ENCODE measurements at places on chromosomes 5 and 9.

GRCh38 chr5:131973089-131973712 lies 27.7 kb upstream of the MEIKIN start:
- DNase-seq = no peak

DNA sequence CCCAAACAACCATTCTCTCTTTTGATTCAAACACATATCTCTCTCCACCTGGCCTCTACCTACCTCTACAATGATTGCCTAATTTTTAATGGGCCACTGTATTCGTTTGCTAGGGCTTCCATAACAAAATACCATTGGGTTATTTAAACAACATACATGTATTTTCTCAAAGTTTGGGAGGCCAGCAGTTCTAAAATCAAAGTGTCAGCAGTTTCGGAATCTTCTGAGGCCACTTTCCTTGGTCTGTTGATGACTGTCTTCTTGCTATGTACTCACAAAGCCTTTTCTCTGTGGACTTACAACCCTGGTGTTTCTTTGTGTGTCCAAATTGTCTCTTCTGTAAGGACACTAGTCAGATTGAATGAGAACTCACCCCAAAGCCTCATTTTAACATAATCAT lies 214.7 kb downstream of the BRINP1 start:
- DNase-seq = no peak

DNA sequence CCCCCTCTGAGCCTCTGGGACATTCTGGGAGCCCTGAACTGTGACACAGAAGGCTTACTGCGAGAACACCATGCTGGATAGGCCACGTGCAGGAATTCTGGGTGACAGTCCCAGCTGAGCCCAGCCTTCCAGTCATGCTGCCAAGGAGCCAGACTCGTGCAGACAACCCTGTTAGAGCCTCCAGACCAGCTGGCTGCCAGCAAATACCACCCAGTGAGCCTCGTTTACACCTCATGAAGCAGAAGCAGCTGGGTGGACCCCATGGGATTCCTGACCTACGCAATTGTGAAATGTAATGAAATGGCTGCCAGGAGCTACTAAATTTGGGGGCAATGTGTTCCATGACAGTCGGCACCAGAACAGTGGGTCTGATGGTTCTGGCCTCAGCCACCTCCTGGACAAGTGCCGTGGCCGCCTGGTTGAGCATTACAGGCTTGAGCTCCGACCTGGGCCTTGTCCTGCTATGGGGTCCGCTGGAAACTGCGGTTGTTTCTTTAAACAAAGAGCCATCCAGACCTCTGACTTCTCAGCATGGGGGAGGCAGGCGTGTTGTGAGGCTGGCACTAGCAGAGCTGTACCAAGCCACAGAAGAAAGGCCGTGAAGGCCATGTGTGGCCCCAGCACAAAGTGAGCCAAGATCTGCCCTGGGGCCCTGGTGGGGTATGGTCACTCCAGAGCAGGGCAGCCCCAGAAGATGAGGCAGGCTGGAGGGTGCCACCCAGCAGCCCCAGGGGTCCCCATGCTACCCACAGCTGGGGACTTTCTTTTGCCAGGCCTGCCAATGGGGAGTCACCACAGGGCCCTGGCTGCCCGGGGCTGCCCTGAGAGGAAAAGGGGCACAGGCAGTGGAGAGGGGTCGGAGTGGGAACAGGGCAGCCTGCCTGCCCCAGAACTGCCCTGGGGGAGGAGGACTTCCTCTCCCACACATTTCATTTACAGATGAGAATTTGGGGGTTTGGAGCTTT lies 19.3 kb upstream of the RXRA start:
- DNase-seq = no peak

DNA sequence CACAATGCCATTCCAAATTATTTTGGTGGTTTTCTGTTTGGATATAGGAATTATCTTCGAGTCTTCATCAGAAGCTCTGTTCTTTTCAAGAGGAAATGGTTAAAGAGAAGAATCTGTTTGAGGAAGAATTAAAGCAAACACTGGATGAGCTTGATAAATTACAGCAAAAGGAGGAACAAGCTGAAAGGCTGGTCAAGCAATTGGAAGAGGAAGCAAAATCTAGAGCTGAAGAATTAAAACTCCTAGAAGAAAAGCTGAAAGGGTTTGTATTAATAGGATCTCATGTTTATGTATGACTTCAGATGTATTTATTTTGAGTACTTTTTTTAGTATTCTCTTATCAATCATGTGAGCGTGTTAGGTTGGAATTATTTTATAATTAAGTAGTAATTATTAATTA lies 15.0 kb downstream of the HMMR start:
- no peak for DNase-seq

GRCh38 chr5:123721675-123722276 lies 209.8 kb downstream of the CSNK1G3 start:
- DNase-seq = no peak

DNA sequence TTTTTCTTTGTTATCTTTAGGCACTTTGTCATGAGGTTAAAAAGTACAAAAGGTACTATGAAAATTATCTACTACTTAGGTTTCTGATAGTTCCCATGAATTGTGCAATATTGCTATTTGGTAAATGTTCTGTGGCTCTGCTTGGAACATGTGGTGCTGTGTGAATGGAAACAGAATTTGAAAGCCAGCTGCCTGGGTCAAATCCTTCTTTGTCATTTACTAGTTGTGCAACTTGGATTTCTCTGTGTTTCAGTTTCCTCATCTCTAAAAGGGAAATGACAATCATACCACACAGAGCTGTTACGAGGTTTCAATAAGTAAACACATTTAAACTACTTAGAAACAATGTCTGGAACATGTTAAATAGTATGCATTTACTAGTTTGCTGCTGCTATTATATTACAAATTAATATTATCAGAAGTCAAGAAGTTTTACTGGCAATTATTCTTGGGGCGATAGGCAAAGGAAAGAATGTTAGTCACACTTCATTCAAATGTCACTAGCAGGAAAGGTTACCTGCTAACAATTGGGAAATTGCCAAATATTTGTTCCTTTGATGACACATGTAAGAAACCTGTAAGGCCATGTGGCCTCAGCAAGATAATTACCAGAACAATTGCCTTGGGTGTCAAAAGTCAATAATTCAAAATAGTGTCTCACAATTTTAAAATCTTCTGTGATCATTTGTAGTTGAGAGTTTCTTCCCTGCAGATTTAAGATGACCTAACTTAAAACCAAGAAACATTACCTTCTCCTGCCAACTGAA lies 184.8 kb downstream of the KIAA0825 start:
- DNase-seq = no peak

DNA sequence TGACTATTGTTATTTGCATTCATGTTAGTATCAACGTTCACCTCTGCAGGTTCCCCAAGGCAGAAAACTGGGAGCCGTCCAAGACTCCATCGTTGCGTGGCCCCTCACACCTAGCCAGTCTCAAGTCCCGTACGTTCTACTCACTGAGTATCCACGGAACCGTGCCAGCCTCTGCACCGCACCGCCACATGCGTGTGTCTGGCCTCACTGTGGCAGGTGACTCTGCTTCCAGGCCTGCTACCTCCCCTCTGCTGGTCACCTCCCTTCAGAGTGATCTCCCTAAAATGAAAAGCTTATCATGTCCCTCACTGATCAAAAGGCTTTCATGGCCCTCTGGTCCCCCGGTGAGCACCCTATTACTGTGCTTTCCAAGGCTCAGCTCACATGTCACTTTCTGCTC lies 108.1 kb downstream of the GABBR2 start:
- no peak for DNase-seq

GRCh38 chr9:37925786-37926736 lies 22.1 kb upstream of the SLC25A51 start:
- no peak for DNase-seq

DNA sequence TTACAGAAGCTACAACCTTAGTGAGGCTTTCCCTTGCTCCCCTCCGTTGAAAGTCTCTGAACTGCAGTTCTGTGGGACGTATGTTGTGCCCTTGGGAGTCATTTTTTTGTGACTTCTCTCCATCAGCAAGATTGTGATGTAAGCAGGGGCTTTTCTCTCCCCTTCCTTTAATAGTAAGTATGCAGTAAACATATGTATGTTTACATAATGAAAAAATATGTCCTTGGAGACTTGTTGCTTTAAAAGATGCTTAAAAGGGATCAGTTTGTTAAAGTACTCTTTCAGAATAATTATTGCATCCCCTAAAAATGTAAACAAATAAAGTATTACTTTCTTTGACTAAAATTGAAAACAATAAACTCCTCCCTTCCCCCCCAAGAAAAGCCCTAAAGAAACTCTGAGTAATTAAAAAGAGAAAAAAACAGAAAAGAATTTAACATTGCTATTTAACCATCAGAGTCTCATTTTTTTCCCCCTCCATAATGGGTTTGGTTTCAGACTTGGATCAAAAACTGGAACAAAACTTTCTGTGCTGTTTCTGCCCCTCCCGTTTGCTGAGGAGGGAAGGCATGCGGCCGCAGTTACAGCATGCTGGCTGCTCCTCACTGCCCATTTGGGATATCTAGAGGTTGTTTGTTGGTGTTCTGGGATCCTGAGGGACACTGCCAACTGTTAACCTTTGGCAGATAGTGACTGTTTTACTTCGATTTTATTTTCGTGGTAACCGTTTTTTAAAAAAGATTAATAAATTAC lies 40.2 kb downstream of the TRIO start:
- no peak for DNase-seq

- no peak for DNase-seq
Observed at GRCh38 chr5:77718934-77719610, 57.1 kb downstream of the TBCA start.

- DNase-seq = no peak
Observed at GRCh38 chr9:133581513-133582343, 27.5 kb downstream of the FAM163B start.

DNA sequence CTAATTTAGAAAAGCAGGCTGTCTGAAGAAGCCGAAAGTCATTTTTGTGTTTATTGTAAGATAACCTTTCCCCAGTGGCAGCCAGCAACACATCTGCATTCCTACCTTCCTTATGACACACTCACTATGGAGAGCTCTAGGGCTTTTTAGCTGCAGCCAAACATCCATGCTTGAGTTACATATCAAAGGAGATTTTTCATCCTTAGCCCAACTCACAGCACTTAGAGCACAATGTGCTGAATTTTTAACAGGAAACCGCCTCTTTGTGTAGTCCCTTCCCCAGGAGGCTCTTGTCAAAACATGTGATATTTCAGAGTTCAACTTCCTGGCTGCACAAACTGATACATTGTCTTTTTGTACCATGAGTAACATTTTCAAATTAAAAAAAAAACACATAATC lies 379.2 kb downstream of the CTNND2 start:
- DNase-seq = no peak

- DNase-seq = no peak
Observed at GRCh38 chr5:138258704-138259292, 15.6 kb downstream of the GFRA3 start.

DNA sequence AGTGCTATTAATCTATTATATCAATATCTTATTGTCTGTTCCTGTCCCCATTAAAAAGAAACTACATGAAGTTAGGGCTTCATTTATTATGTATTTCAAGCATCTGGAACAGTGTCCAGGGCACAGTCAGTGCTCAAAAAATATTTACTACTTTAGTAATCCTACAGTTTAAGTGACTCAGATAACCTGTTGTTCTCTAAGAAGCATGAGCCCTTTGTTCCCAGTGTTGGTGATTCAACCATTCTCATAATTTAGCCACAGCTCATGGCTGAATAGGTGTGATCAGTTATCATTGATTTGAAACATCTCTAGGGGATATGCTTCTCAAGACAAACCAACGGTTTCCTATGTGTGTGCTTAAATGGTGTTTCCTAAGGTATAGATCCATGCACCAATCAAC lies 292.7 kb downstream of the TMEM167A start:
- no peak for DNase-seq

- DNase-seq = no peak
Observed at GRCh38 chr9:137744632-137745183, 125.9 kb downstream of the EHMT1 start.

- DNase-seq = no peak
Observed at GRCh38 chr9:126415741-126416370, 89.2 kb downstream of the MVB12B start.

- DNase-seq = no peak
Observed at GRCh38 chr5:74352256-74352655, 288.3 kb downstream of the ENC1 start.

GRCh38 chr5:157100140-157100679 lies 8.6 kb downstream of the HAVCR2 start:
- DNase-seq = no peak

- no peak for DNase-seq
Observed at GRCh38 chr9:70475211-70475610, 60.8 kb upstream of the KLF9 start.

DNA sequence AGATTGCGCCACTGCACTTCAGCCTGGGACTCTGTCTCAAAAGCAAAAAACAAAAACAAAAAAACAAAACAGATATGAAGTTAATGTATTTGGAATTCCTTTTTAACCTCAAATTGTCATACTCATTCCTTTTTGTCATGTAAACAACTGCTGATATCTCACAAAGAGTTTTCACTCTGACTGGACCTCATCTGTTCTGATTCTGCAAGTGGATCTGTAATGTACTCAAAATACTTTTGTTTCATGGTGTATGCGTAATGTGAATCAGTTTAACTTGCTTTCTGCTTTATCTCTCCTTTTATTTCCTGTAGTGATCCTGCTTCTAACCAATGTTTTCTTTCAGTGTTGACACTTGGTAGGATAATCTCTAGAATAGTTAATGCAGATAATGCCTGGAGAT lies 106.7 kb downstream of the FOCAD start:
- DNase-seq = no peak
